Cardiac septum (tissue), 1 donor: ENCODE measurements at places on chromosomes 16 and 17. TPM values are rescaled to one million over a fixed set of nuclear protein-coding genes. Genes with fewer than 3 reads are reported as not detected.

DNA sequence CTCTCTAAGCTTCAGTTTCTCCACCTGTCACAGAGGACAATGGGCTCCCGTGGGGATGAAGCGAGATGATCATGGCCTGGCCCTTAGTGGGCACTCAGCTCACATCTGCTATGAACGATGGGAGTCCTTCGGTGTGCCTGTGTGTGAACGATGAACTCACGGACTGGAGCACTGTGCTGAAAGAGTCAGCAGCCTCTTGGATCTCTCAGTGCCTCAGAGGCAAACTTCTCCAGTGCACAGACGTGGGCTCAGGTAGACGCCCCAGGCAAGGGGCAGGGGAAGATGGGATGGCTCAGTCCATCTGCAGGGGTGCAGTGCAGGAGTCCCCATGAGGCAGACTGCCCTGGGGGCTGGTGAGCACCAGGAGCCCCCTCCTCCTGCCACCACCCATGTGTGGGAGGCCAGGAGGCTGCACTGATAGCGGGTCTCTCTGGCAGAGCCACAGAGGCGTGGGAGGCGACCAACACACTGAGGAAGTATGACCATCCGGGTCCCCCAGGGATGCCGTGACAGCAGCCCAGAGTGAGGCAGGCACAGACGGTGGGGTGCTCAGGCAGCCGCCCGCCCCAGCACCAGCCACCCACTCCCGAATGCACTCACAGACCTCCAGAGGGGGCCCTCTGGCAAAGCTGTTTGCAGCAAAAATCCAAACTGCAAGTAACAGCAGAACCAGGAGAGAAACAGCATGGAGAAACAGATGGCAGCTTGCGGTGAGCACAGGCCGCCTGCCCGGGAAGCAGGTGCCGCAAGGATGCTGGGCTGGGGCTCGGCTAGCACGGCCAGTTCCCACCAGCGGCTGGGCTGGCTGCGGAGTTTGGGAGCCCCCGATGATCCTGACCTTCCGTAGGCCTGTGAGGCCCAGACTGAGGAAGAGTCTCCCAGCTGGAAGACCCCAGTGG lies 82.7 kb downstream of the RPH3AL start:
- DNase-seq = peak; percentile 60

DNA sequence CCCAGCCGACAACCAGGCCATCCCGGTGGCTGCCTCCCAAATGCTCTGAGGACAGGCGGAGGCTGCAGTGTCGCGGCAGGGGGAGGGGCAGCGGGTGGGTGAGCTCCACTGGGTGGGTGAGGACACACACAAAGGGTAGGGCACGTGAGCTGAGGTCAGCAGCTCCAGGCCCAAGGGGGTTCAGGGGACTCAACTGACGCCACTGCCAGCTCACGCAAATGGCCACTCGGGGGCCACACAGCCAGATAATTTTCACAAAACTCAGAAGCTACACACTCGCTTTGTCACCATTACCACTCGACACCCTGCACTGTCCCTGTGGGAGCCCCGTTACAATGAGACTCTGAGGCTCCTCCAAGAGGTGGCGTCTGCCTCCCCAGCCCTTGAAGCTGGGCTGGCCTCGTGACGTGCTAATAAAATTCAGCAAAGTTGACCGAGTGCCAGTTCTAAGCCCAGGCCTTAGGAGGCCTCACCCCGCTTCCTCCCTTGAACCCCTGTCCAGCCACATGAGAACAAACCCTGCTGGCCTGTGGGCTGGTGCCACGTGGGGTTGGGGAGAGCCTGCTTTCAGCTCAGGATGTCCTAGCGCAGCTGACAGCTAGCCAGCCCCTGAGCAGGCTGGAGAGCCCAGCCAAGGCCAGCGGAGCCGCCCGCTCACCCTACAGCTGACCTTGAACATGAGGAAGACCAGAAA lies 56.9 kb downstream of the RMI2 start:
- DNase-seq = no peak

Gene NRN1L
- 2.1 TPM for total RNA-seq

Gene ATP2A1
- total RNA-seq = 0.54 TPM

- DNase-seq = no peak
Observed at GRCh38 chr16:8372141-8372540, 218.2 kb downstream of the TMEM114 start.

- DNase-seq = no peak
Observed at GRCh38 chr17:3695723-3696411, at the start of gene P2RX5. P2RX5 (minus strand) TSS chr17:3696155; CDS start chr17:3696005, 150 bp downstream.

GRCh38 chr17:9212376-9213302 lies 191.3 kb downstream of the NTN1 start:
- no peak for DNase-seq

- no peak for DNase-seq
Observed at GRCh38 chr16:3637371-3637923, 17.0 kb upstream of the DNASE1 start.

- no peak for DNase-seq
Observed at GRCh38 chr17:64064331-64064730, 43.9 kb upstream of the ICAM2 start.

Gene SMIM22
- total RNA-seq = not detected
